Stimulated activated CD4-positive, alpha-beta T cell treated with anti-CD3 and anti-CD28 coated beads, Interleukin-12 subunit alpha, Interleukin-12 subunit beta, amount 100 ng/mL, for 4 hours (primary cell): ENCODE measurements at places on chromosomes 5 and 9.

GRCh38 chr9:115212832-115213231 is 94.9 kb upstream of the TNC start:
- no peak for DNase-seq

GRCh38 chr5:54311176-54311677 is 854 bp upstream of the ARL15 start:
- no peak for DNase-seq

- no peak for DNase-seq
These were observed 289.8 kb downstream of the NTRK2 start for GRCh38 chr9:84959339-84959738.

GRCh38 chr5:120055858-120056257 is 408.2 kb upstream of the PRR16 start:
- DNase-seq = no peak

- no peak for DNase-seq
These were observed 1.8 kb downstream of the HCN1 start for GRCh38 chr5:45694255-45694814.

GRCh38 chr9:137757613-137758029 is 120.0 kb upstream of the CACNA1B start:
- DNase-seq = peak; percentile 27
